Cerebellar cortex (tissue), 1 donor: ENCODE measurements at places on chromosomes 3 and 15.

DNA sequence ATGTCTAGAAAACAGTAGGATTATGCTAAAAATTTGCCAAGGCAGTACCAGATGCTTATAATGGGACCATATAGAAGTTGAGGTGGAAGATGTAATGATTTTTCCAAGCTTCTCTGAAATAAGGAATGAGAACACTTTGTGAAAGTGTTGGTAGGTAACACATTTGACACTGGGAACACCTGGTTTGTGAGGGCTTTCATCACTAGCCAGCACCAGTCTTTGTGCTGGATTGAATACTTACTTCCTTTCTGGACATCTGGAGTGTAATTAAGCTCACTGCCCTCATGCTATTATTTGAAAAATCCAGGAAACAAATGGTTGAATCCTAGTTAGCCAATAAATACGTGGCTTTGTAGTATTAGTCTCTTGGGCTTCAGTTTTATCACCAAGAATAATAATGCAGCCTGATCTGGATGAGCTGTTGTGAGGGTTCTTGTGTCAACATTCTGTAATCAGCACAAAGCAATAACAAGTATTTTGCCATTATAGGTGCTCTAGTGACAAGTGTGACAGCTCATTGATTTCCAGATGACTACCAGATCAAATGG is 12.9 kb downstream of the CCDC80 start:
- no peak for DNase-seq

- DNase-seq = no peak
Measured at GRCh38 chr15:31383139-31383538, 56.5 kb downstream of the KLF13 start.

GRCh38 chr15:93467337-93467736 is 378.3 kb upstream of the RGMA start:
- DNase-seq = peak; percentile 73

DNA sequence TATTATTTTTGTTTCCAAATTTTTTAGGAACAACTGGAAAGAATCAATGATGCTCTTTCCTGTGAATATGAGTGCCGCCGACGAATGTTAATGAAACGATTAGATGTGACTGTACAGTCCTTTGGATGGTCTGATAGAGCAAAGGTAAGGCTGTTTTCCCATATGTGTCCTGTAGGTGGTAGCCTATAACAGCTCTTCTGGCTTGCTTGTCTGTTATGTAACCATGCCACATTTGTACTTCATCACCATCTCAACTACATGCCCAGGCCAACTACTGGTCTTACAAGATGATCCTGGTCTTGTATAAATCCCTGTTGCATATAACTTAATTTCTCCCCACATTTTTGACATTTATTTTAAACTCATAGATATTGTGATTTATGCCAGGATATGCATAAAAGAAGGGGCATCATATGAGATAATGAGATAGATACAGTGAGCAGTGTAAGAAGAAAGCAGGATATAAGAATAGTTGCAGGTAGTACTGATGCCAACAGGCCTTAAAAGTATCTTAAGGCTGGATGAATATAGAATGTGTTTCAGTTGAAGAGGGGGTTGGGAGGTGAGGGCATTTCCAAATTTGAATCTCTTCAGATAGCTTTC is 20.3 kb downstream of the FAM98B start:
- DNase-seq = peak; percentile 94

GRCh38 chr3:36597422-36597821 is 166.9 kb downstream of the DCLK3 start:
- DNase-seq = no peak

DNA sequence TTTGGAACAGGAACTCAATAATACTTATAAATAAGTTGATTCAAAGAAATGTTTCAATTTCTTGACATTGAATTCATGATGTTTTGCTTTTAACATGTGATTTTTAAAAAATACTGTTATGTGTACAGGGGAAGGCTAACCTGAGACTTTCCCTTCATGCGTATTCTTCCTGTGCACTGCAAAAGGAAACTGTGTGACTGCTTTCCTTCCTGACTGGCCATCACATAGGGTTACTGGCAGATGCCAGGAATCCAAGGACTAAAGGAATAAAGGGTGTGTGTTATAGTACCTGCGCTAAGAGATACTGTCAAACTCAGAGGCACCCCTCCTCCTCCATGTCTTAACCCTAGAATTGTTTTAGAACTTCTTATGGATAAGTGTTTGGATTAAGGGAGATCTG is 236.0 kb downstream of the UBE2E2 start:
- no peak for DNase-seq

- DNase-seq = peak; percentile 9
Measured at GRCh38 chr3:3560591-3561311, 238.5 kb upstream of the LRRN1 start.

- DNase-seq = no peak
Measured at GRCh38 chr3:99500485-99500884, 137.9 kb upstream of the COL8A1 start.

GRCh38 chr15:85004550-85004949 is 22.9 kb downstream of the PDE8A start:
- no peak for DNase-seq

DNA sequence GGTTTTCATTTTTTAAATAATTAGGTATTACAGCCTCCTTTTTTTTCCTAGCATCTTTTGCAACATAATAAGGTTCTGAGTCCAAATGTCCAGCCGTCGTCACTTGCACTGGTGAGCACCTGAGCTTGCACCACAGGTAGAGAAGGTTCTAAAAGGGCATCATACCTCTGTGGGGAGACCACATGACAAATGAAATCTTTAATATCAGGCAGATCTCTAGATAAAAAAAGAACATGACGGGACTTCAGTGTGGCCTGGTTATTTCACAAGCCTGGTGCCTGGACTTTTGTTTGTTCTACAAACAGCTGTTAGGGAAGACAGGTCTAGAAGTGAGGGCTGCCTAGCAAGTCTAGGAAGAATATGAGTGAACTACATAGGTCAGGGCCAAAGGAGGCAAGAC is 3.6 kb downstream of the ZBED2 start:
- no peak for DNase-seq

GRCh38 chr15:75590239-75590638 is 11.1 kb upstream of the PTPN9 start:
- DNase-seq = no peak

DNA sequence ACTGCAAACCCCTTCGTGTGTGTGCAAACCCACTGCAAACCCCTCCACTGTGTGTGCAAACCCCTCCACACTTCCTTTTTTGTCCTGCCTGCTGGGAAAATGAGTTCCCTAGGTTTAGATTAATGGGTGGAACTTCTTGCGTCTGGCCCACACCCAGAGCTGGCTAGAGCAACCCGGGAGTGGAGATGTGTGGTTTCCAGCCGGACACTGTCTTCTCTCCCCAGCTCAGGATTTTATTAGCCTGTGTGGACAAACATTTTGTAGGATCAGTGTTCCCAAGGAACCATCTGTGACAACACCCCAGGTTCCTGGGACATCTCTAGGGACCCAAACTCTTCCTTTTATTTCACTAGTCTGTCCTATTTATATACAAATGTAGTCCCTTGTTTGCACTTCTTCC is 9.6 kb upstream of the LRRK1 start:
- no peak for DNase-seq

GRCh38 chr15:88637841-88638625 is 783 bp upstream of the ISG20 start:
- DNase-seq = no peak

DNA sequence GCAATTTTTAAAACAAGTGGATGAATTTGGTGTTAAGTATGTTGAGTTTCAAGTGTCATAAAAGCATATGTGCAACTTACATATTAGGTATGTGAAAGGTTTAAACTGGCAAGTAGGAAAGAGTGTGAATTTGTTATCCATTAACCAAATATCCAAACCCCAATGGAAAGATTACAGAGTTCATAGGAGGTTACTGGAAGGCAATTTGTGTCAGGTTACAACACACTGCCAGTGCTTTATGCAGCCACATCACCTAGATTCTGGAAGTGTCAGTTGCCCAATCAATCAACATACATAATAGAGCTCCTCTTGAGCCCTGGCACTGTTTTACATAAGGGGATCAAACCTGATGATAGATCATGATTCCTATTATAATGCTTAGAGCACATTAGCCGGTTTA is 261.0 kb downstream of the ROBO1 start:
- DNase-seq = no peak

GRCh38 chr3:39130026-39130425 is 22.5 kb downstream of the TTC21A start:
- no peak for DNase-seq

- DNase-seq = peak; percentile 78
Measured at GRCh38 chr3:20230954-20231353, 44.9 kb upstream of the SGO1 start.

- no peak for DNase-seq
Measured at GRCh38 chr3:163768048-163768447, 1310.2 kb downstream of the SI start.

GRCh38 chr3:157257101-157257500 is 97.2 kb upstream of the CCNL1 start:
- no peak for DNase-seq

DNA sequence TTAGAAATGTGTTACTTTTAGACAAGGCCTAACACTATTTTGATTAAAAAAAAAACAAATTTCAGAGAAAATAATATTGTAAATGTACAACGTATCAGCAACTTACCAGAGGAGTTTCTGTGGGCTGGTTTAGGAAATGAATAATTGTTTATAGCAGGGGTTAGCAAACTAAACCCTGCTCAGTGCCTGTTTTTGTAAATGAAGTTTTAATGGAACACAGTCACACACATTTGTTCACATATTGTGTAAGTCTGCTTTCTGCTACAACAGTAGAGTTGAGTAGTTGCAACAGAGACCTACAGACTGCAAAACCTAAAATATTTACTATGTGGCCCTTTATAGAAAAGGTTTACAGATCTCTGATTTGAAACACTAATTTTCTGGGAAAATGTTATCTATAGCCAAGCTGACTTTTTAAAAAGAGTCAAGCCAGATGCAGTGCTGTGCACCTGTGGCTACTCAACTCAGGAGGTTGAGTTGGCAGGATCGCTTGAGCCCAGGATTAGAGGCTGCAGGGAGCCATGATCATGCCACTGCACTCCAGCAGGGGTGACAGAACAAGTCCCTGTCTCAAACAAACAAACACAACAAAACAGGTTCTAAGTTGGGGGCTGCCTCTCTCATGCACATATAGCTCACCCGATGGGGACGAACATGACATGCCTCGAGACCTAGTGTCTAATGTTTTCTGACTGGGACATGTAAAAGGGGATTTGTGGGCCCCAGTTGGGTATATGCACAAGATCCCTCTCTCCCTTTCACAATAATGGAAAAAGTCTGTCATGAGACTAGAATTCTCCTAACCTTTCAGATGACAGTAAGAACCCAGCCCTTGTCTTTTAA is 182.5 kb downstream of the TNIK start:
- no peak for DNase-seq

DNA sequence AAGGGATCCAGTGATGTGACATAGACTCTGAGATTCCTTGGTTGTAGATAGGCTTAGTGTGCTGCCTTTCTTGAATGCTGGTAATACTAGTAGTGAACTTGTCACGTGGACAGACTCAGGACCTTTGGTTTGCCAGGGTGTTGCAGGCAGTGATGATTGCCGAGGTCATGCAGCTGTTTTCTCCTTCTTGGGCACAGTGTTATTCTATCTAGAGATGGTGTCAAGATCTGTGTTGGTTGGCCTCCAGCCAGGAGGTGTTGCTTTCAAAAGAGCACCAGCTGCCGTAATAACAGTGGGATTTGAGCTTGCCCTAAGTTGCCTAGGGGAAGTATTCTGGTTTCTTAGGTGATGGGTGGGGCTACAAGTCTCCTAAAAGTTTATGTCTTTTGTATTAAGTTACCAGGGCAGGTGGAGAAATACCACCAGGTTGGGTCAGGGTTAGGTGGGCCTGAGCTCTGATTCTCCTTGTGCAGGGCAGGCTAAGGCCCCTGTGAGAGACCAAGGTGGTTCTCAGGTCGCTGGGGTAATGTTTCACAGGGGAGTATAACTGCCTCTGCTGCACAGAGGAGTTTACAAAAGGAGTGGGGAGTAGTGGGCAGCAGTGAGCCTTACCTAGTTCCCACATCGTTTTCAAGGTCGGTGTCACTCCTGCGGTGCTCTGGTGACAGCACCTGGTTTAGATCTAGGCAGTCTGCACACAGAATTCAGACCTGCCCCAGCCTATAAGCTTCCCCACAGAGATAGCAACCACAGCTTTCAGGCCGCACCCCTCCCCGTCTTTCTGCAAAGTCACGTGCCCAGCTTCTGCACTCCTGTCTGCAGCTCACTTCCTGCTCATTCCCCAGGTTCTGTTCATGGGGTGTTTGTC is 350.3 kb downstream of the DOCK3 start:
- DNase-seq = no peak

DNA sequence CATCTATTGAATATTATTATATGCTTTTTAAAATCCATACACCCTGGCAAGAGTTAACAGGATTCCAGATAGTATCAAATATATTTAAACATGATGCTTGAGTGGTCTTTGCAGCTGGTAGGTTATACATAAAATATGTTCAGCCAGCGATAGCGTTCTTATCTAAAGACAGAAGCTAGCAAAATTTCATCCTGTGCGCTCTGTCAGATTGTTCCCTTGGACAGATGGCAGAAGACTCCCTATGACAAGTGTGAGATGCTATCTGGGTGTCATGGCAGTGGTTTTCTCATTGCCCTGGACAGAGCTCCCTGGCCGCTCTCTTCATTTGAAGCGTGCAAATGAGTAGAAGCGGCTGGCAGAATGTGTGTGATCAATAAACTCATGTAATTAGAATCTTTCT is 175.2 kb upstream of the SOX14 start:
- no peak for DNase-seq

DNA sequence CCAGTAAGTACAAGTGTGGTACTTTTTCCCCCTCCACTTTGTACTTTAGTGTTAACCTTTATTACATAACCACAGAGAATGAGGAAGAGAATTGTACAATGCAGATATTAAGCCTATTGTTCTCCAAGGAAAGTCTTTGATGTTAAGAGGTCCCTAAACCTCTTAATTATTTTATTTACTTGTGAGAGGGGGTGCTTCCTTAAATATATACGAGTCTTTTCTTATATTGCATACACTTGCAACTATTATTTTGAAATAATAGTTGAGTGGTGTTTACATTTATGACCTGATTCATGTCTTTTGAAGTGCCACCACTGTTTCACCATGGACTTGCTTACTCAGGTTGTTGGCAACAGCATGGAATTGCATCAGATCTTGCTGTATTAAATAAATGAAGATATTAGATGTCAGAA is 10.1 kb downstream of the USP3 start:
- DNase-seq = peak; percentile 58

DNA sequence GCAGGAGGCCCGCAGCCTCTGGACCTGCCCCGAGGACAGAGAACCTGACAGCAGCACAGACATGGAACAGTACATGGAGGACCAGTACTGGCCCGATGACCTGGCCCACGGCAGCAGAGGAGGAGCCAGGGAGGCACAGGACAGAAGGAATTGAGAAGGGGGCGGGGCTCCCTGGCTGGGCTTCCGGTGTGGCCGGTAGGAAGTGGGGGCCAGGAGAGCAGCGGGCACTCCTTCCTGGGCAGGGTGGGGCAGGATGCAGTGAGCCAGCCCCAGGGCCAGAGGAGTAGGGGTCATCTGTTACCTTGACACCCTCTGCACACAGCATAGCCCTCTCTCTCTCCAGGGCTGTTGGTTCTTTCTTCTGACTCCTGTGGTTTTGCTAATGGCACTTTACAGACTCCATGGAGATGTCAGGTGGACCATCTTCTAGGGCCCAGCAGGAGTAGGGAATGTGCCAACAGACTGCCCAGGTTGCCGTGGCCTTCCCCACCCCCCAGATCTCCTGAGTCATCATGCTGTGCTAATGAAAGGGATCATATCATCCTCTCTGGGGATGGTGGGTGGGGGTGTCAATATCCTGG is 8.6 kb upstream of the ISG20 start:
- DNase-seq = no peak

- no peak for DNase-seq
Measured at GRCh38 chr3:100008081-100008698, 106.1 kb downstream of the FILIP1L start.

GRCh38 chr3:183287301-183287971 is 34.4 kb downstream of the B3GNT5 start:
- no peak for DNase-seq
